ENCODE measurements at places on chromosomes 4 and X.

- no peak for DNase-seq
Measured at GRCh38 chrX:38612281-38612680, 50.9 kb downstream of the TSPAN7 start.

GRCh38 chrX:71492231-71493065 lies 40.5 kb upstream of the OGT start:
- DNase-seq = peak; percentile 32

DNA sequence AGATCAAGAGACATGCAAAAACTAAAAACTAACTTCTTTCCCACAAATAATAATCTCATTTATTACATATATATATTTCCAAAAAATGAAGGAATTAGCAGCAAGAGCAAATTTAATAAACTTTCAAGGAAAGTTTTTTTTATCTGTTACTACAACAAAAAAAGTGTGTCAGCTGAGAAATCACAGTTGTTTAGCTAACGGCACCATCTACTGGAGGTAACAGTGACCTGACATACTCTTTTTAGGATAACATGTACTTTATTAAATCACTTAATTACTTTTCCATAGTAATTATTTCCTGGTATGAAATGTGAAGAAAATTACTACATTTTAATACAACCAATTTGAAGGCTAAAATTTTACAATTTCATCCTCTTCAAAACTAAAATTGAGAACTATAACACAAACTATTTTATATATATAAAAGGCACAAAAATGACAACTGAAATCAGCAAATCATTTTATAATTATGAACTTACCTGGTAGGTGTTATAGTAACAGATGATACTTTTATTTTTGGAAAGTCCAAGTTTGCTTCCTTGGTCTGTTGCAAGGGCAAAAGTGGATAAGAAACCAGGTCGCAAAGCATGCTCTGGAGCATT lies 9.1 kb downstream of the LAMTOR3 start:
- no peak for DNase-seq

DNA sequence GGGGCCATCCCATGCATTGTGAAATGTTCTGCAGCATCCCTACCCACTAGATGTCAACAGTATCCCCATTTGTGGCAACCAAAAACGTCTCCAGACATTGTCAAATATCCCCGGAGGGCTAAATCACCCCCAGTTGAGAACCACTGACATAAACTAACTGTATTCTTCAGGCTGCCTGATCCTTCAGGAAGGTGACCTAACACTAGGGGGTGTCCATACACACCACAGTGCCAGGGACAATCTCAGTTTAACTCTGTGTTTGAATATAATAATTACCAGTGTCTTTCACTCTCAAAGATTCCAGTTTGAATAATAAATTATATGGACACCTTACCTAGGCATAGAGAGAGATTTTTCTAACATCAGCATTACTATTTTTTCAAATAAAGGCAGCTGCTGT lies 6.4 kb downstream of the ACE2 start:
- DNase-seq = no peak

GRCh38 chr4:185916231-185916630 lies 104.2 kb upstream of the SORBS2 start:
- no peak for DNase-seq

DNA sequence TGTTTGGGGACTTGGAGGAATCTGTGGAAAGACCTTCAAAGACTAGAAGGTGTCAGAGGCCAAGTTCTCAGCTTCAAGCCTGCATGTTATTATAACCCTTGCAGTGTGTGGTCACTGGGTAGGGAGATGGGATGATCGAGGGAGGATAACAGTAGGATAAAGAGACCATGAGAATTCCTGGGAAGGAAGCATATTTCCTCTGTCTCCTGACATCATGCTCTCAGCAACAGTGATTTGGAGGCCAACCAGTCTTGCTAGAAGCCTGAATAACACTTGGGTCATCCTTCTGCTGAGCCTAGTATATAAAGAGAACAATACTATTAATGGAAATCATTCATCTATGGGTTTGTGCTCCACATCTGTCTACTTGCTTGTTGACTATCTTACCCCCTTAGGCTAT lies 40.9 kb upstream of the ANXA3 start:
- DNase-seq = no peak

- no peak for DNase-seq
Measured at GRCh38 chr4:145075742-145076468, 22.1 kb downstream of the ANAPC10 start.

GRCh38 chr4:88045021-88045420 lies 37.6 kb downstream of the PKD2 start:
- no peak for DNase-seq

DNA sequence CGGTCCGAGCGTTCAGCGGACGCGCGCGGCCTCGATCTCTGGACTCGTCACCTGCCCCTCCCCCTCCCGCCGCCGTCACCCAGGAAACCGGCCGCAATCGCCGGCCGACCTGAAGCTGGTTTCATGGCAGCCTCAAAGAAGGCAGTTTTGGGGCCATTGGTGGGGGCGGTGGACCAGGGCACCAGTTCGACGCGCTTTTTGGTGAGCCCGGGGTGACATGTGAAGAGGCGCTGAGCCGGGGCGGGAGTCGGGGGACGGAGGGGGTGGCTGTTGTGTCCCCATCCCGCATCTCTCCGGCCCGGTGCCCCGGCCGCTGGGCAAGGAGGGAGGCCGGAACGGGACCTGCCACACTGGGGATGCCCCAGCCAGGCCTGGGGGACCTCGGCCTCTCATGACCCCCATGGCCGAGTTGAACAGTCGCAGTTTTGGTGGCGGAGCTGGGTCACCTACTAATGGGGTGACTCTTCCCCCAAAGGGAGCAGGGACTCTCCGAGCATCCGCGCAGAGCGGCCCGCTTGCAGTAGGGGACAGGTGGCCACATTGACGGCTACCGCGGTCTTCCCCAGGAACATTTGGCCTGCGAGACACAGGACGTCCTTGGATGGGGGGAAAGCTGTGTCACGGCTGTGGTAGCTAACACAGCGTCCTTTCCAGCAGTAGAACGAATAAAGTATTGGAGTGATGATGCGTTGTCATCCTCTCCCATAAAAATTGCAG lies at the start of gene GK:
Gene GK (plus strand): TSS at position 9 of the 717 bp plus-strand sequence. CDS start 115 bp downstream, at position 124.
- peak; percentile 9 for DNase-seq

DNA sequence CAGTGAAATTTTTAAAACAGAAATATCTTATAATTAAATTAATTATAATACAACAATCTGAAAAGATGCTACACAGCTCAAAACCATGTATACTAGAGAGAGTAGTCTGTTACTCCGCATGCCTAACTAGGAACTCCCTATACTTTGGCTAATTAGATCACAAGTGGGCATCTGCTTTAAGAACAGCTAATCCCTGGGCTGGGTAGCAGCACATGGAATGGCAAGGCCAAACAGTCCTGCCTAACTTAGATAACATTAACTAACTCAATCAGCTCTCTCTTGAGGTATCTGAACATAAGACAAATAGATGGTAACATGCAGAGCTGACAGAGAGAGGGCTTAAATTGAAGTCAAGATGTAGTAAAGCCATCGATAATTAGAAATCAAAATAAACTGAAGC lies 9.9 kb downstream of the CHIC2 start:
- DNase-seq = no peak

DNA sequence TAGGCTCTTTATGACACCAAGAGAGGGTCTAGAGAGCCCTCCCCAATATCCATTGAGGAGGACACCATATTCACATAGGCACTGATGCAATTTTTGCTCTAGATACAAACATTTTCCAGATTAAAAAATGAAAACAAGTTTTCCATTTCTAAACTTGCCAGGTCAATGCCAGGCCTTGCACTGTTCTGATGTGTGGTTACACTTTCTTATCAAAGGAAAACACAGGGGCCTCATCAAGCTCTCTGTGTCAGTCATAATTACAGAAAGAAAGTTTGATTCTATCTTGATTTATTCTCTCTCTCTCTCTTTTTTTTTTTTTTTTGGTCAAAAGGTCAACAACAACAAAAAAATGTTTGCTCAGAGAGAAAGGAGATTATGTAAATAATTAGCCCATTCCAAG lies 80.2 kb upstream of the ACSL4 start:
- DNase-seq = no peak

DNA sequence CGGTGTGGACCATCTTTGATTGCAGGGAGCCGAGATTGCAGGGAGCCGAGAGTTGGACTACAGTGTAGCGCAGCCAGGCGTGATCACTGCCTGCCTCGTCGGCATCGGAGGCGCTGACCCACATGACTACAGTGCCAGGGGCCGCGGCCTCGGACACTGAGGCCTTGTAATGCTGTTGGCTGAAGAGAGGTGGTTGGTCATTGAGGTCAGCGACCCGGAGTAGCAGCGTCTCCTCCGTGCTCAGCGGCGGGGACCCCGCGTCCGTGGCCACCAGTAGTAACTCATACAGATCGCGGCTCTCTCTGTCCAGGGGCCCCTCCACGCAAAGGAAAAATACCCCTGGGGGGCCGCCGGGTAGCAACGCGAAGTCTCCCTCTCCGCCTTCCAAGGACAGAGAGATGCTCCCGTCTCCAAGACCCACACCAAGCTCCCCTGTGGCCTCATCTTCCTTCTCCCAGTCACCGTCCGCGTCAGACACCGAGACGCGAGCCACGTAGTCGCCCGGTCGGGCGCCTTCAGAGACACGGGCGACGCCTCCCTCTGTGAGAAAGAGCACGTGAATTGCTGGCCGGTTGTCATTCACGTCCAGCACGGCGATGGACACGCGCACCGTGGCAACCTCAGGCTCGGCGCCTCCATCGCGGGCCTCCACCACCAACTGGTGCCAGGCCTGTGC lies 1.9 kb downstream of the DCHS2 start:
- DNase-seq = no peak

DNA sequence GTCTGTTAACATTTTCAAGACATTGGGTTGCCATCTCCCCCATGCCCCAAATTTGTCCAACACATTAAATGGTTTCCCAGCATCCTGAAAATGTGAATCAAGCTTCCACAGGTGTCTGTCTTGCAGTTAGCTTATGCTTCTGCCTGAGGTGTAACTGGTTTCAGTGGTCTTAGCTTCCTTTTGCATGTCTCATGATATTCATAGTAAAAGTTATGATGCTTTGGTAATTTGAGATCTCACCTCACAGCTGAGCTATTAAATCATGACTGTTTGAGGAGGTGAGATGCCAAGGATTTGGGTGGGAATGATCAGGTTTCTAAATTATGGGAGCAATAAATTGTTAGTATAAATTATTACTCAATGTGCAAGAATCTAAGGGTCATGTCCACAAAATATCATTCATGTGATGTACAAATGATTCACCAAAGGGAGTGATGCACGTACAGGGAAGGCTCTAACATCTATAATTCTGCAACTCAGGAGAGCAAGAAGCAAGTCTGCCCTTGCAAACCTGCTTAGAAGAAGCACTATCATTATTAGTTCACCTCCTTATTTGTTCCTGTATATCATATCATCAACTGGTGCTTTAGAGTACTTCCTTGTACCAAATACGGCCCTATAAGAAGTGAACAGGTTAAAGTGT lies 17.1 kb upstream of the RAI2 start:
- DNase-seq = no peak

DNA sequence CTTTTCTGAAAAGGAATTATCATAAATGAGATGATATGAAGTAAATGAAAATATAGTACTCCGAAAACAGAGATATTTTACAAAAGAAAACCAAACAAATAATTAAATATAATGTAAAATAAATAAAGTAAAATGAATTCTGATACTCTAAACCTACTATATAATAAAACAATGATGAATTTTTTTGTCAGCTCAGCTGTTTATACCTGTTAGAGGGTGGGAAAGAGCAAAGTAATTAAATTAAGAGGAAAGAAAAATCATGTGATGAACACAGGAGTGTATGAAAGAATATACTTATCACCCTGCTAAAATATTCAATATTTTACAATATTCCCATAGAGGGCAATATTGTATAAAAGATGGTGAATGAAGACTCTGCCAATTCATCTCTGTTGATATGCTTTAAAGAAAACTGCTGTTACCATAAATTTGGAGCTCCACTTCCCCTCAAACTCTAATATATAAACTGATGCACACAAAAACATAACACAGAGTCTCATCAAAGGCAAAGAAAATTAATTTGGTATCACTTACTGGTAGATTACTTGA lies 6.5 kb upstream of the NDST4 start:
- no peak for DNase-seq

DNA sequence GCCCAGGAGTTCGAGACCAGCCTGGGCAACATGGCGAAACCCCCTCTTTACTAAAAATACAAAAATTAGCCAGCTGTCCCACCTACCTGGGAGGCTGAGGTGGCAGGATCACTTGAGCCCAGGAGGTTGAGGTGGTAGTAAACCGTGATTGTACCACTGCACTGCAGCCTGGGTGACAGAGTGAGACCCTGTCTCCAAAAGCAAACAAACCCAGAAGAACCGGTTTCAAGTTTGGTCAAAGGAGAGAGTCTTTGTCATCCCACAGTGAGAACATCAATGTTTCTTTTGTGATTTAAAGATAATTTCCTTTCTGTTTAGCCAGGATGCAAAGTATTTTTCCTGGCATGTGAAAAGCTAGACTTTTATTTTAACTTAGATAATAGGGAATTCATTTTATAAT lies 26.7 kb downstream of the PDK3 start:
- no peak for DNase-seq

GRCh38 chr4:36753048-36753447 lies 471.6 kb downstream of the DTHD1 start:
- DNase-seq = no peak

DNA sequence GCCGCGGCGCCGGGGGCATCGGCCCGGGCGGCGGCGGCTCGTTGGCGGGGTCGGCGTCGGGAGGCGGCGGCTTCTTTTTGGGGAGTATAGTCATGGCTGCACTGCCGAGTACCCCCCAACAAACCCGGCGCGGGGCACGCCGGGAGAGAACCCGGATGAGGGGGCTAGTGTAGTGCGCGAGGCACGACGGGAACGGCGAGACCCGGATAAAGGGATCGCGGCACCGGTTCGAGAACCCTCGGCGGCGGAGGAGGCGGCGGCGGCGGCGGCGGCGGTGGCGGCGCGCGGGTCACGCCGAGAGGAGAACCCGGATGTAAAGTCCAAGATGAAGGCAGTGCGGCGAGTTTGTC lies at the start of gene OTUD5:
Gene OTUD5 (minus strand): TSS at position 131 of the 350 bp plus-strand sequence. CDS start 37 bp downstream, at position 94.
- peak; percentile 58 for DNase-seq

DNA sequence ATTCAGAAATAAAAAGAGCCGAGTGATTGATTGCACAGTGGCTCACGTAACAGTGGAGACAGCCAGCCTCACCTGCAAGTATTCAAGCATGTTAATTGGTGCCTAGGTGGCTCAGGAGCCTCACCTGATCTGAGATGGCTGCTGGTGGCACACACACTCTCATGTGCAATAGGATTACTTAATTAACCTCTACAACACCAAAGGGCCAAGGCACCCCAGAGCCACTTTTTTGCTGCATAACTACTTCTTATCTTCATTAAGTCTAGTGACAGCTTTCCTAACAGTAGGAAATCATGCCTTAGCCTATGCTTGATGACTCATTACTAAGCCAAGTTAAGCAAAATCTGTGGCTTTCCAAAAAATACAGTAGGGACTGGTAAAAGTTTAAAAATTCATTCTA lies 117.3 kb upstream of the NOCT start:
- DNase-seq = no peak

- DNase-seq = no peak
Measured at GRCh38 chr4:23504083-23504482, 385.8 kb downstream of the PPARGC1A start.
